ENCODE measurements at places on chromosomes 12 and 14.

GRCh38 chr12:50032854-50033581 lies 7.7 kb upstream of the RACGAP1 start:
- no peak for DNase-seq

DNA sequence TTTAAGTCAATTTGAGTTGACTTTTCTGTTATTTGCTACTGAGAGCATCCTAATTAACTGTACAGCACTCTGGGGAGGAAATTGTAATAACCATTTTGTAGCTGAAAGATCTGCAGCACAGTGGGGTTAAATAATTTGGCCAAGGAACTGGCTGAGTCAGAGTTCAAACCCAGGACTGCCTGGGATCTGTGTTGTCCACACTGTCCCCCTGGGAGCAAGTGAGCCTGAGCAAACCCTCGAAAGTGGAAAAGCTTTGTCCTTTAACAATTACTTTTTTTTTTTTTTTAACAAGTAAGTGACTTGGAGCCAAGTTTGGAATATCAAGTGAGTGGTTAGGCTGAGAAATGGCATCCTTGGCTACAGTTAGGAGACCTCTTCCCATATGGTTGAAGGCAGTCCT lies 247.2 kb upstream of the CCDC196 start:
- no peak for DNase-seq

GRCh38 chr12:69405566-69405865 lies 46.0 kb downstream of the YEATS4 start:
- no peak for DNase-seq

DNA sequence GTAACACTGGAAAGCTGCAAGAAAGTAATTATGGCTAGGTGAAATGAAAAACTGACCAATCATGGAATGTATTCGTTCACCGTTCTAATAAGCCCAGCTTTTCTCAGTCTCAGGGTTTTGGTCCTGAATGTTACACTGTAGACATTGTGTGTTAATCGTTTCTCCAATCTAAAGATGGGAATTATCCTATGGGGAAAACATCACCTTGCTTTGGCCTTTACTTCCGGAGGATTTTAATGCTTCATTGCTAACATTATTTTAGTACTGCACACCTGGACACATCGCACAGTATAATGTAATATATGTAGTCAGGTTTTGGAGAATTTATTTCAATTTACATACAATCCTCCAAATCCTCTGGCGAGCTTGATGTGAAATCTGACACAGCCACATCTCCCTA lies 1.2 kb upstream of the TRHDE start:
- no peak for DNase-seq

DNA sequence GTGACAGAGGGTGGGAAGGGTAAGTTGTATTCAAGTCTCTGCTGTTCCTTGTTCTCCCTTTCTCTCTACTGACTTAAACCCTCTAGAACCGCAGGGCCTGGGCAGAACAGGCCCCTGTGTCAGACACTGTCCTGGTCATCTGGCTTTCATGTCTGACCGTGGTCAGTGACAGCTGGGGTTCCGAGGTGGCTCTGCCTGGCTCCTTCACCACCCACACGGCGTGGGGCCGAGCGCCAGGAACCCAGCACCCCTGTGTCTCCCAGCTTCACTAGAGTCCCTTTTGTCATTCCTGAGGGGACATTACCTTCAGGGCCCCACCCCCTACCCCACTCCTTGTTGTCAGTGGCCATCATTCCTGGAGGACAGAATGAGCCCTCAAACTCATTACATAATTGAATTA lies 168.9 kb downstream of the ADGRD1 start:
- DNase-seq = peak; percentile 0

DNA sequence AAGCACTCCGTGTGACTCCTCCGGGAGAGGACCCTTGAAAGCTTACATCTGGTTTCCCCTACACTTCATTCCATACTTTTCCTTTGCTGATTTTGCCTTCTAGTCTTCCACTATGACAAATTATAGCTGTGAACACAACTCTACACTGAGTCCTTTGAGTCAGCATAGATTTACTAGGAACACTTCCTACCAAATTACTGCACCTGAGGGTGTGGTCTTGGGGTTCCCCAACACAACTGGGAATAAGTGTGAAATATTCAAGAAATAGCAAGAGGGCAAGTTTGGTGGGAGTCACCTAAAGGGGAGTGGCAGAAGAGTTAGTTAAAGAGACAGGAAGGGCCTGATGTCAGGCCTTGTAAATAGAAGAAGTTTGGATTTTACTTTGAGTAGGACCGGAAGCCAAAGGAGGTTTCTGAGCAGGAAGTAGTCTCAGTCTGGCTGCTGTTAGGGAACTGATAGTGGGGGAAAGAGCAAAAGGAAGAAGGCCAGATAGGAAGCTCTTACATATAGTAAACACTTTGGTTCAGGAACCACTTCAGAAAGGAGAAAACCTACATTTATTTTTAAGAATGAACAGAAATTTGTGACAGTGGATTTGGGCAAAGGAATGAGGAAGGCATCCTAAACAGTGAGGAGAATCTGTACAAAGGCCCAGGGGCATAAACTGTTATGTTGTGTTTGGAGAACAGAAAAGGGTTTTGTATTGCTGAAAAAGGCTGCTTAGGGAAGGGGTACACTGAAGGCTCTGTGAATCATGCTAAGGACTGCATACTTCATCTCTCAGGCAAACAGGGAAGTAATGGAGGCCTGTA lies 14.2 kb downstream of the SEL1L start:
- no peak for DNase-seq

DNA sequence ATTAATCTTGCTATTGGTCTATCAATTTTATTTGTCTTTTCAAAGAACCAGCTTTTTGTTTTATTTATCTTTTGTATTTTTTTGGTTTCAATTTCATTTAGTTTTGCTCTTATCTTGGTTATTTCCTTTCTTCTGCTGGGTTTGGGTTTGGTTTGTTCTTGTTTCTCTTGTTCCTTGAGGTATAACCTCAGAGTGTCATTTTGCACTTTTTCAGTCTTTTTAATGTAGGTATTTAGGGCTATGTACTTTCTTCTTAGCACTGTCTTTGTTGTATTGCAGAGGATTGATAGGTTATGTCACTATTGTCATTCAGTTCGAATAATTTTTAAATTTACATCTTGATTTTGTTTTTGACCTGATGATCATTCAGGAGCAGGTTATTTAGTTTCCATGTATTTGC lies 92.7 kb upstream of the DCD start:
- DNase-seq = no peak

DNA sequence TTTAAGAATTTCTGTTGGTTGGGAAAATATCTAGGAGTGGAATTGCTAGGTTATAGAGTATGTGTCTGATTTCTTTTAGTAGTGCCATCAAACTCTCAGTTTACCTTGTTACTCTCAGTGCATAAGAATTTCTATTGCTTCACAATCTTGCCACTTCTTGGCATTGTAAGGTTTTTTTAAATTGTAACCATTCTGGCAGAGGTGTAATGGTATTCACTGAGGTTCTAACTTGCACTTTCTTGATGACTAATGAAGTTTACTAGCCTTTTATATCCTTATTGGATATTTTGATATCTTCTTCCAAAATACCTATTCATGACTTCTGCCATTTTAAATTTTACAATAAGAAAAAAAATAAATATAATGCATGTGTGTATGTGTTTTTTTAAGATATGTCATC lies 478.0 kb downstream of the NAV3 start:
- DNase-seq = no peak

GRCh38 chr12:95543305-95543704 lies 8.0 kb downstream of the USP44 start:
- no peak for DNase-seq

GRCh38 chr14:69133206-69134125 lies 19.5 kb downstream of the DCAF5 start:
- DNase-seq = peak; percentile 26
